ENCODE measurements at places on chromosomes 12 and 14.

- no peak for DNase-seq
Measured at GRCh38 chr14:100873096-100873482, 30.4 kb downstream of the RTL1 start.

GRCh38 chr14:42000450-42000849 lies 393.8 kb downstream of the LRFN5 start:
- no peak for DNase-seq

DNA sequence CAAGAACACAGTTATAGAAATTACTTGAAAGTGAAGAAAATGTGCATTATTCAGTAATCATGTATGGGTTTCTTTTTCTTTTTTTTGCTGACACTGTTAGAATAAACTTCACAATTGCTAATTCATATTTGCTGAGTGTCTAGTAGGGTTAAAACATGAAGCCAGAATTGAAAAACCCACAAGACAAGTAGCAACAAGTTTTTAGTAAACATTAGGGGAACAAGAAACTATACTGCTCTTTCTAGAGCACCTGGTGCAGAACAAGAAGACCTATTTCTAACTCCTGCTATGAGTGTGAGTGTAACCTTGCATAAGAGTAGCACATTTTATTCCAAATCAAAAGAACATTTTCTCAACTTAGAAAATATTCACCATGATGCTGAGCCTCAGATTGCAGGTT lies 83.2 kb downstream of the ITPR2 start:
- no peak for DNase-seq

- no peak for DNase-seq
Measured at GRCh38 chr12:29350080-29350479, 30.9 kb downstream of the ERGIC2 start.

DNA sequence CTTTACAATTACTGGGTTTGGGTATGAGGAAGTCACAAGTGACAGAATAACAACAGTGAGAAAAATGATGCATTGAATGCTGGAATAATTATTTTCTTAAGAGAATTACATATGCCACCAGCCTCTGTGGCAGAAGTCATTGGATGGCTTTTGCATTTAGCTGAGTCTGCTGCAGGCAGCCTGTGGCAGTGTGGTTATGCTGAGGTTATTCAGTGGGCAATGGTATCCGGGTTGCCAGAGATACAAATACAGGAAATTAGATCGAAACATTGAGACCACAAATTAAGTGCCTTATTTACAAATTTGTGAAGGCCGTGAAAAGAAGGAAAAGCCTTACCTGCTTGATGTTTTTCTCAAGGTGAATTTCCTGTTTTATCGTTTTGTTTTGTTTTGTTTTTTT lies 1050.0 kb downstream of the GALC start:
- no peak for DNase-seq

DNA sequence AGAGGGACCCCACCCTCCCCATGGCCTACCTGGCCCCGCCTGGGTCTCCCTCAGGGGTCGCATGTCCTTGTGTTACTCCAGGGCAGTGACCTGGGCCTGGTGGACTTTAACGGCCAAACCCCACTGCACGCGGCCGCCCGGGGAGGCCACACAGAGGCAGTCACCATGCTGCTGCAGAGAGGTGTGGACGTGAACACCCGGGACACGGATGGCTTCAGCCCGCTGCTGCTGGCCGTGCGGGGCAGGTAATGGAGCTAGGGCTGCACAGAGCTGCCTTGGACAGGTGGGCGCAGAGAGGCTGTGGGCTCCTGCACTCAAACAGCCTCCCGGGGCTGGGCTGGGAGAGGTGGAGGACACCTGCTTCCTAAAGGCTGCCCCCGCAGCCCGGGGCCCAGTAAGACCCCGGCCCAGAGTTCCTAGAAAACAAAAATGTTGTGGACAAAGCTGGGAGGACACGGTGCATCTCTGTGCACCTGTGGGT lies 21.6 kb downstream of the ASPG start:
- no peak for DNase-seq

DNA sequence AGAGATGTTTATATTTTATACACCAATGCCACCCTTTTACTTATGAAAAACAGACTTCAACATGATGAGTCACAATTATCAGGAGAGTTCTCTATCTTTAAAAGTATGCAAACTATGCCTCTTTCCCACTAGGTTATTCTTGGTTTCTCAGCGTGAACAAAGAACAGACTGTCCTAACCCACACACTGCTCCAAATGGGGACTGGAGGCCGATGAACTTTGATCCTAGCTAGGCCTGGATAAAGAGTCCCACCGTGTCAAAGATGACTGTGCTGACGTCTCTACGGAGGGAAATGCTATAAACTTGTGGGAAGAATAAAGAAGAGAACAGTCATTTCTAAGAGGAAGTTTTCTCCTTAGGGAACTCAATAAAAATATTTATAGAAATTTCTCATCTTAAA lies 160.1 kb downstream of the EPS8 start:
- DNase-seq = no peak

DNA sequence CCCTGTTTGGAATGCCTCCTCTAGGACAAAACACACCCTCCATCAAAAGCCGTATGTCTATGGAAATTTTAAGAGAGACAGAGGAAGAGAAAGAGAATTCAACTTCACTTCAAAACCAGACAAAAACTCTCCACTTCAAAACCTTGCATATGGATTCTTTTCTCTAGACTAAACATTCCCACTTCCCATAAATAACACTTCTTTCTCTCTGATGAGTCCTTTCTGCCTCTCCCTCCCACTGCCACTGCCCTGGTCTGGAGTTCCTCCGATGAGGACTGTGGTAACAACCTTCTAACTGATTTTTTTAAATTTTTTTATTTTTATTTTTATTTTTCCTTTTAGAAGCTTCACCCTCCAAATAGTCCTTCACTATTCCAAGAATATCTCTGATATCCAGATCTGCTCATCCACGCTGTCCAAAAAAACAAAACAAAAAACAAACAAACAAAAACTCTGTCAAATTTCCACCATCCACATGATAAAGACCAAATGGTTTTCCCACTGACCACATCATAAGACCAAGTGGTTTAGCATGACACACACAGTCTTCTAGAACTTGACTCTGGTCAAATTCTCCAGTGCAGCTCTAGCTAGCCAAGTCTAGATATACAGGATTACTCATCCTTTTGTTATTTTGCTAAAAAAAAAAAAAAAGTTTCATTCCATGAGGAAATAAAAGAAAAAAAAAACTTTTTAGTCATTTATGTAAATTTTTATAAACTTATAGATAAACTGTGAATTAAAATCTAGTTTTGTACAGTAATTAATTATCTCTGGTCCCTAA lies 256.0 kb downstream of the PPFIA2 start:
- DNase-seq = no peak

- no peak for DNase-seq
Measured at GRCh38 chr12:51759175-51759574, 89.3 kb downstream of the FIGNL2 start.

DNA sequence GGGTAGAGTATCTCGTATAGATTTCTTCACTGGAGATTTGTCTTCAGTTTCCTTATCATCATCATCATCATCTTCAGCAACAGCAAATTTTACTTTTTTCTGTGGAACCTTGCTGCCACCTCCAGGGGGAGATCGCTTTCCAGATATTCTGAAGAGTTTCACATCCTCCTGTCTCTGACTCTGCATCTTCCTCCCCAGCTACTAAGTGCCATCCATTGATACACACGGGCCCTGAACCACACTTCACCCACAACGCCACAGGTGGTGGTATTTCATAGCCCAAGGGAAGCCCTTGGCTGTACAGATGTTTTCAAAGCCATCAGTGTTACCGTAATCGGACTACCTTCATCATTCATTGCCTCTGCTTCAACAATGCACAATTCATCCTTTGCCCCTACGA lies 82.2 kb downstream of the PPP2R5C start:
- peak; percentile 67 for DNase-seq

DNA sequence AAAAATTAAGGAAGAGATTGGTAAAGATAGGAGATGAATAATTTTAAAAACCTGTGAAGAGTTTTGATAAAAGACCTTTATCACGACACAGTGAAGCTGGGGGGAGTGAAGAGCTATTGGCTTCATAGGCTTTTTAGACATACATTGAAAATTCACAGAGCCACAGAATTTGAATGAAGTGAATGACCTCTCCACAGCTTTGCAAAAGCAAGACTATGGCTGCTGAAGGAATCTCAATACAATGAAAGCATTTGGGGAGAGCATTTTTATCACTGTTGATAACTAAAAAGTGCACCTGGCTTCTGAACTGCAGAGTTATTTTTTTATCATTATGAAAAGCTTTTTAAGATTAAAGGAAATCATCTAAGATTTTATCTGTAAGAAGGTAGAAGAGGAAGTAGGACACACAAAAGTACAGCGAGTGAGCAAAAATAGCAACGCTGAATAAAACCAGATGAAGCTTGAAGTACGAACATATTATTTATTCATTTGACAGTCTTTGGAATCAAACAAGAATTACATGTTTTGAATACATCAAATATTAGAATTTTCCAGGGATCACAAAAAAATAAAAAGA lies 317.5 kb downstream of the KCNC2 start:
- no peak for DNase-seq

DNA sequence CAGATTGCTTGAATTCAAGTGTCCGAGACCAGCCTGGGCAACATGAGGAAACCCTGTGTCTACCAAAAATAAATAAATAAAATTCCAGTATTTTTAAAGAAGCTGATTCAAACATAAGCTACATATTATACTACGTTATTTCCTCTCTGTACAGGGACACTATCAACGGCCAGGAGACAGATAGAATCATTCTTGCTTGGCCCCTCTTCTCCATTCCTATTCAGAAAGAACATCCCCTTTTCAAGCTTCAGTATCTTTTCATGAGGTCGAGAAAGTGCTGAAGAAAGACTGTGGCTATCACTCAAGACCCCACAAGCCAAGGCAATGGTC lies 314 bp upstream of the DHRS7 start:
- no peak for DNase-seq

GRCh38 chr12:115172521-115172920 lies 488.5 kb upstream of the TBX3 start:
- no peak for DNase-seq

GRCh38 chr14:67519406-67519805 lies 13.7 kb upstream of the PLEKHH1 start:
- DNase-seq = no peak

- DNase-seq = no peak
Measured at GRCh38 chr12:80325167-80325959, 118.7 kb upstream of the PTPRQ start.

DNA sequence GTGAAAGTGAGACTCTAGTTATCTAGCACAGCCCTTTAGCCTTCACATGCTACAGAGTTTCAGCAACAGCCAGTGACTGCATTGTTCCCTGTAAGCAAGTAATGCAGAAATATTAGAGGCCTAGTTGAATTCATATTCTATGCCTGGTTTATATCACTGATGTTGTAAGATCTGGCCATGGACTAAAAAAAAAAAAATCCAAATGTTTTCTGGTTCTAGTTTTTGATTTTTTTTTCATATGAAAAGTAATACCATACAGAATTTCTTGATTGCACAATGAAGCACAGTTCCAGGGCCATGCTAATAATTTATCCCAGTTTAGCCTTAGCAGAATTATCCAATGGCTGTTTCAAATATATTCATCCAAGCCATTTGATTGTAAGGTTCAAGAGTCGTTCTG lies 341.5 kb upstream of the DDHD1 start:
- no peak for DNase-seq

GRCh38 chr12:132076711-132077110 lies 67.4 kb downstream of the DDX51 start:
- no peak for DNase-seq

All from CD4-positive, alpha-beta T cell treated with Interleukin-6 at 100 ng/mL for 8 hours (primary cell).